ENCODE measurements at places on chromosomes 1 and 21.
A peak's percentile ranks its signal among the peaks of the same experiment; 100 is the strongest.

DNA sequence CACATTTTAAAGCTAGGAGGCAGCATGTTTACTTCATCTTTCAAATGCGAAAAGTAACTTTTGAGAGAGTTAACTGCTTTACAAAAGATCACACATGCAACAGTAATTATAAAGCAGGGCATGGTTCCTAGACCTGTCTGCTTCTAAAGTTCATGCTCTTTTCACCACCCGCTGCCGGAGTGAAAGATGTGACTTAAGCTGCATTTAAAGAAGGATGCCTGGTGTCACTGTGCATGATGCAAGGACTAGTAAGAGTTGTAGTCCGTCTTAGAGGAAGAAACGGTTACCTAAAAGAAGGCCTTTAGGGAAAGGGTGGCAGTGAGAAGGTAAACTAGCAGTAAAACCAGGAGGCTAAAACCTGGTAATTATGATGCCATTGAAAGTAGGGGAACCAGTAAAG is 1689.1 kb downstream of the KCNT2 start:
- DNase-seq, result no peak

DNA sequence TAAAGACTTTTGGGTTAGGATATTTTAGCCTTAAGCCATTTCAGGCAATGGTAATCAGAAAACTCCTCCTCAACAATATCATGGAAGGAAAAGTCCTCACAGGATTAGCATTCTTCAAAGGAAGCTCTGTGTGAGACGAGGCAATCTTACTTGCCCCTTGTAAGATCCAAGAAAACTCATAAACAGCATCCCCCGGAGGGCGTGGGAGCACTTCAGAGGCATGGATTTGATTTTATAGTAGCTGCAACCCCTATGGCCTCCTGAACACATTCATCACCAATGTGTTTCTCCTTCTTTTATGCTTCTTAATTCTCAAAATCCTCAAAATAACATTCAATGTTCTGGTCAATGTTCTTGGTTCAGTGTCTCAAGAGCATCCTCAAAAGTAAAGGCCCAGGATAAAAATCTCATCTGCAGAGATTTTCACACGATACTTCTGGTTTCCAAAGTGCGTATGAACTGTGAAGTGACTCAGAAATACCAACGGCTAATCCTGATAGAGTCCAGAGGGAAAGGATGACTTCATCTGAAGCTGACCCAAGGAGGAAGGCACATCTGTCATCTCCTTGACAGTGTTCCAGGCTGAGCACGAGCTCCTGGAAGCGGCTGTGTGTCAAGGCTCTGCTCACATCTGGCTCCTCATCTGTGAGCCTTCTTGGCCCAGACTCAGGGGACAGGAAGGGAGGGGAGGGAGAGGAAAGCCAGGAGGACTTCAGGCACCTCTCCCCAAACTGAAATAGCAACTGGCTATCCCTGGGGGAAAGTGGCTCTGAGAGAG is 49.3 kb upstream of the PSEN2 start:
- DNase-seq, result no peak

- no peak for DNase-seq
These were observed 659.6 kb downstream of the MATN1 start for GRCh38 chr1:30063621-30064280.

- no peak for DNase-seq
These were observed 5.4 kb upstream of the EXO1 start for GRCh38 chr1:241842565-241842964.

- DNase-seq, result no peak
These were observed 358.1 kb downstream of the HHAT start for GRCh38 chr1:210686841-210687240.

DNA sequence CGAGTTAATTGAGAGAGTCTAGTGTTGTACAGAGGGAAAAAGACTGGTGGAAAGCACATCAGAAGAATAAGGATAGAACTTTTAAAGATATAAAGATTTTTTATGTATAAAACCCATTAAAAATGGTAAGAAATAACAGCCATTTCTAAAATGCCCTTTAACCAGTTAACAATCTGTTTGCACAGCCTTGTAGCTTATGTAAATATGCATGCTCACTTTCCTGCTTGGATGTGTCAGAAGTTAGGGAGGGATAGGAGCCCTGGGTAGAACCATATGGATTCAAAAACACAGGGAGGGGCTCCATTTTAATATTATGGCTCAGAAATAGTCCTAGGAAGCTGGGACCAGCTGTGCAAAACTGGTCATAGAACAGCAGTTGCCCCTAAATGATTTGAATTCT is 4.5 kb upstream of the EDEM3 start:
- DNase-seq, result no peak

DNA sequence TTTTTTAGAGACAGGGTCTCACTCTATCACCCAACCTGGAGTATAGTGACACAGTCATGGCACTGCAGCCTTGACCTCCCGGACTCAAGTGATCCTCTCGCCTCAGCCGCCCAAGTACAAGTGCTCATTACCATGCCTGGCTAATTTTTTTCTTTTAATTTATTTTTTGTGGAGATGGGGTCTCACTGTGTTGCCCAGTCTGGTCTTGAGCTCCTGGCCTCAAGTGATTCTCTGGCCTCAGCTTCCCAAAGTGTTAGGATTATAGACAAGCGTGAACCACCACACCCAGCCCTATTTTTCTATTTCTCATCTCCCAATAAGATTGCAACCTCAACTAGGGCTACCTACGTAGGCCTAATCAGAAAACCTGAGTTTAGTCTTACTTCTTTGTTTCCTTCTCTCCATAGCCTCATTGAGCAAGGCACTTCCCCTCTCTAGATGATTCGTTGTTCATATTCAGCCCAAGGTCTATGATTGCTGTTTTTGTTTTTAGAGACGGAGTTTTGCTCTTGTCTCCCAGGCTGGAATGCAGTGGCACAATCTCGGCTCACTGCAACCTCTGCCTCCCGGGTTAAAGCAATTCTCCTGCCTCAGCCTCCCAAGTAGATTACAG is 1.1 kb upstream of the KPNA6 start:
- no peak for DNase-seq

DNA sequence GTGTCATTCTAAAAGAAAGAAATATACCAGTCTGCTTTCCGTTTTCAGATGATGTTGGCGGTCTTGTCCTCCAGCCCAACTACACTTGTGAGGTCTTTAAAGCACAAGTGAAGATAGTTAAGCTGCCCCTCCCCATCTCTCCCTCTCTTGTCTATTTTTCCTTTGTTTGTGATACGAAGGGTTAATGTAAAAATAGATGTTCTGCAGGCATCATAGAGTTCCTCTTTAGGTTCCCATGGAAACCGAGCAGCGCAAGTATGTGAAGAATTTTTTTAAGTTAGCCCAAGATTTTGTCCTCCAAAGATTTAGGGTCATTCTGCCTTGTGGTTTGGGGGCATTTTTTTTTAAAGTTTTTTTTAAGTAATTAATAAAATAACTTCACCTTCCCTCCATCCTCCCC is 232.4 kb upstream of the AJAP1 start:
- DNase-seq, result no peak

DNA sequence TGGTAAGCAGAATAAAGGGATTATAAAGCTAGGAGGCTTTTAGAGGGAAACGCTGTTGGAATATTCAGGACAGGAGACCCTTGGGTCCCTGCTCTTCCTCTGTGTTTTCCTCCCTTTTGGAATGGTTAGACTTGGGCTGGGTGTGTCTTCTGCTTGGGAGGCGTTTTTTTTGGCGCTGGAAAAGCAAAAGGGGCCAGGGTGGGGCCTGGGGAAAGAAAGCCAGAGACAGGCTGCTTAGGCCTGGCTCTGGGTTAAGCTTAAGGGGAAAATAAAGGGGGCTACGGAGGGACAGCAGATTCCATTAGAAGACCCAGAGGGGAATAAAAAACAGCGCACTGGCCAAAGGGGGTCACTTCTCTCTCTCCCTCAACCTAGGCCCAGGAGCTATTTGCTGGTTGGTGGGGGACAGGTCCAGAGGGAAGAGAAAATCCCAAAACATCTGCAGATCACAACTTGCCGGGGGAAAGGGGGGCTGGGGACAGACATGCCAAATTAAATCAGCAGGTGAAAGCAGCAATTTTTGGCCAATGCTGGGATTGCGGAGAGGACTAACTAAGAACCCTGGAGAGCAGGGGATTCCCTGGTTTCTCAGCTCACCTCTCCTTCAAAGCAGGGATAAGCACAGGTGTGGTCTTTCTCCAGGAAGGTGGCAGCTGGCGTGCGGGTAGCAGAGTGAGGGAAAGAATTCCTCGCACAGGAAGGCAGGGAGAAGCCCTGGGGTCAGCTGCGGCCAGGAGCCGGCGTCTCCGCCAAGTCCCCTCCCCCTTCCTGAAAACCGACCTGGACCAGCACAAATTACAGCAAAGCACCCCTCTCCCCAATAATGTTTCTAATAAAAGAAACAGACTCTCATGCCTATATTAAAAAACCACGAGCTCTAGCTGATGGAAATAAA is 82.2 kb upstream of the AK4 start:
- peak; percentile 63 for DNase-seq

DNA sequence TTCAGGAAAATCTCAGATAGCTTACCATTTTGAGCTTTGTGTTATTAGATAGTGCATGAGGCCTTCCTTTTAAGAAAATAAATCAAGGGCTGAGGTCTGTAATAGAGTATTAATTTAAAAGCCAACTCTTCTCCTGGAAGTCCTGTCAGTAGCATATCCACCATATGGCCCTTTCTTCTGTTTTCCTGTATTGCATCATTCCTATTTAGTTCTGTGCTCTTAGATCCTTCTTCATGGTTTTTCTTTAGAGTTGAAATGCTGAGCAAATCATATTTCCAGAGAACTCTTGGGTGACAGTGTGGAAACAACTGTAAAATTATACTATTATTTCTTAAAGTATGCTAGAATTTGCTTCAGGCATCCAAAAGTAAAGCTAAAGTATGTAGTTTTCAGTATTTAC is 91.7 kb downstream of the TTC3 start:
- DNase-seq, result no peak

DNA sequence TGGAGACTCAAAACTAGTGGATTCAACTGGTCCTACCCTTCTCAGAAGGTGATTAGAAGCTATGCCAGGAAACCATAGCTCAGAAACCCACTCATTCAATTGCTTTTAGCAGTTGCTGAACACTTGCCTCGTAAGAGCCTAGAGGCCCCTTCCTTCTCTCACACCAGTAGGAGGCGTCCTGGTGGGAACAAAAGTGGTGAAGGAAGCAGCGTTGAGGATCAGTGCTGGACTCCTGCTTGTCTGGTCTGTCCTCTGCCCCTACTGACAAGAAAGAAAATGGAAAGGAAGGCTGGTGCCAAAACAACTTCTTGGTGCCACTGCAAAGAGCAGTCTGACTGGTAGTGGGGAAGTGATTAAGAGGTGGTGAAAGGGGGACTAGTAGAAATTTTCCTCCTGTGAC is 269.7 kb downstream of the LMO4 start:
- peak; percentile 59 for DNase-seq

DNA sequence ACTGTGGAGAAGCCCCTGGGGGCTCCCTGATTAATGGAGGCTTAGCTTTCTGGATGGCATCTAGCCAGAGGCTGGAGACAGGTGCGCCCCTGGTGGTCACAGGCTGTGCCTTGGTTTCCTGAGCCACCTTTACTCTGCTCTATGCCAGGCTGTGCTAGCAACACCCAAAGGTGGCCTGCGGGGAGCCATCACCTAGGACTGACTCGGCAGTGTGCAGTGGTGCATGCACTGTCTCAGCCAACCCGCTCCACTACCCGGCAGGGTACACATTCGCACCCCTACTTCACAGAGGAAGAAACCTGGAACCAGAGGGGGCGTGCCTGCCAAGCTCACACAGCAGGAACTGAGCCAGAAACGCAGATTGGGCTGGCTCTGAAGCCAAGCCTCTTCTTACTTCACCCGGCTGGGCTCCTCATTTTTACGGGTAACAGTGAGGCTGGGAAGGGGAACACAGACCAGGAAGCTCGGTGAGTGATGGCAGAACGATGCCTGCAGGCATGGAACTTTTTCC is 24.8 kb downstream of the PCSK9 start:
- no peak for DNase-seq

- no peak for DNase-seq
These were observed 10.5 kb downstream of the MAEL start for GRCh38 chr1:166999500-167000055.

DNA sequence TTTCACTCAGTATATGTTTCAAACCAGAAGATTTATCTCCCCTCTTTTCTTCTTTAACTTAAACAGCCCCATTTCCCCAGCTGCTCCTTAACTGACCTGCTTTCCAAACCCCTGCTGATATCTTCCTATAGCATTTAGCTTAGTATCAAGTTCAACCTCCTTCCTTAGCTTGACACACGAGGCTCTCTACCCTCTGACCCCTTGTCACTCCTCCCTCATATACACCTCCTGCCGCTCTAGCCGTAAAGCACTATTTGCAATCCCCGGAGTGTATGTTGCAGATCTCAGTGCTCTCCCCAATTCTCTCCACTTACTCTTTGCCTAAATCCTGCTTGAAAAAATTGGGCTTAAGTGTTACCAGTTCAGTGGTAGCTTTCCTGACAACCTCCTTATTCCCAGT is 13.7 kb upstream of the AKR1A1 start:
- DNase-seq, result no peak

DNA sequence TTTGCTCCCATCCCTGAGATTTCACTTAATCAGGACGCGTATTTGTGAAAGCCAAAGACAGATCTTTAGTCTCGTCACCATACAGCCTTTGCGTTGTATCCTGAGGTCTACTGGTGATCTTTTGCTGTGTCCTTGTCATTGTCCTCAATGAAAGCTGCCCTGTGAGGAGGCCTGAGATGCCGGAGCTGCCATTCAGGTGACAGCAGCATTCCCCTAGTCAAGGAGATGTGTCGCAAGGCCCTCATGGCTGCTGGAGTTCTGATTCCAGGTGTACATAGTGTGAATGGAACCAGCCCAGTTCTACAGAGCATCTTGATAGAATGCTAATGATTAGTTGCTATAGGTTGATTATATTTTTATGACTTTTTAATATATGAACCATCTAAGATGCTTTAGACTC is 24.1 kb downstream of the TTF2 start:
- no peak for DNase-seq

DNA sequence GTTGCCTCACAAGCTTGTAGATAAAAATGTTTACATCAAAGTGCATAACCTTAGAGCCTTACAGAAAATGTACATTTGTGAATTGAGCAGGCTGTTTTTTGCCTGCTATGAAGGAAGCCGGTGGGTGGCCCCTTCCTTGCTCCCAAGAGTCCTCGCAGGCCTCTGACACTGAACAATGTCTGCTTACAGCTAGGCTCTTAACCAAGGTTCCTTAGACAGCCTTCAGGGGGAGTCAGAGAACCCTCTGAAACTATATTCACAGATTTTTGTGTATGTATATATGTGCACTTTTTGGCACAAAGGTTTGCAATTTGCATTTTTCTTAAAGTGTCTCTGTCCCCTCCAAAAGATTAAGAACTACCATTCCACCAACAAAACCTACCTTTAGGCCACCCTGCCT is 282.6 kb downstream of the BARHL2 start:
- DNase-seq, result peak; percentile 50

DNA sequence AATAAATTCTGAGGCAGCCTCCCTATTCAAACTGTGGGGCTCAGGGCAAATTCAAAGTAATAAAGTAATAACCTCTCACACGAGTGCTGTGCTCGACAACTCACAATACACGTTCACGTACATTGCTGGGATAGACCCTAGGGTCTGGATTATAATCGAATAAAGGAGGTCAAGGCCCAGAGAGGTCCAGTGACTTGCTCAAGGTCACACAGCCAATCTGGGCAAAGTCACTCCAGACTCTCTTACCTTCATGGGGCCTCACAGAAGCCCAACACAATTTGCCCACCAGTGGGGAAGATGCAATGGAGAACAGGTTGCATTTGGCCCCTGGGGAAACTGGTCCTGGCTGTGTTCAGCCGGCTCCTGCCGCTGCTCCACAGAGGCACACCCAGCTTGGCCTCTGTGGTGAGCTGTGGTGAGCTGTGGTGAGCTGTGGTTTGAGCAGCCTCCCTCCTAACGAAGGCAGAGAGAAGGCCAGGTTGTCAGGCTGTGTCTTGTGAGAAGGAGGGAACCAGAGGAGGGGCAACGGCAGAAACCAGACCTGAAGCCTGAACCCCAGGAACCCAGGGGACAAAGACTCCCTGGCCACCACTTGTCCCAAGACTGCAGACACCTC is 35.1 kb downstream of the NUAK2 start:
- no peak for DNase-seq

Measured in ecto neural progenitor cell (in vitro differentiated cells).